ENCODE measurements at places on chromosomes 16 and 17. TPM values are rescaled to one million over a fixed set of nuclear protein-coding genes. Genes with fewer than 3 reads are reported as not detected.

DNA sequence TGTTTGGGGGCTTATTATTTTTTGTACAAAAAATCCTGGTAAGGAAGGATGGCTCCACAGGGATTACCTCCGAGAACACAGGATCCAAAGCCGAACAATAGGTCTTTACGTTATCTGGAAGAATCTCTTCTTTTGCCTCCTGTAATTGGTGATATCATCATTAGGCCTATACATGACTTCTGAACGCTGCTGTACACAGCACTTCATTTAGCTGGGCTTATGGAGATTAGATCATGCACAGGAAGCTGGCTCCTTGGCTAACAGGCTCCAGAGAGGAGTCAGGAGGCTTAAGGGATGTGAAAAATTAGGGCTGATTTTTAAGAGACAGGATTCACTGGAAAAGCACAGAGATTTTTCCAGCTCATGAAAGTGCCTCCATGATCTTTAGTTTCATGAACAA, 54.7 kb downstream of the TANGO6 start:
- no peaks in the 10 kb centered on the region for H3K27me3 ChIP-seq
- peaks cover 8% of the 10 kb centered on the region for H3K36me3 ChIP-seq
- DNase-seq, result no peak

DNA sequence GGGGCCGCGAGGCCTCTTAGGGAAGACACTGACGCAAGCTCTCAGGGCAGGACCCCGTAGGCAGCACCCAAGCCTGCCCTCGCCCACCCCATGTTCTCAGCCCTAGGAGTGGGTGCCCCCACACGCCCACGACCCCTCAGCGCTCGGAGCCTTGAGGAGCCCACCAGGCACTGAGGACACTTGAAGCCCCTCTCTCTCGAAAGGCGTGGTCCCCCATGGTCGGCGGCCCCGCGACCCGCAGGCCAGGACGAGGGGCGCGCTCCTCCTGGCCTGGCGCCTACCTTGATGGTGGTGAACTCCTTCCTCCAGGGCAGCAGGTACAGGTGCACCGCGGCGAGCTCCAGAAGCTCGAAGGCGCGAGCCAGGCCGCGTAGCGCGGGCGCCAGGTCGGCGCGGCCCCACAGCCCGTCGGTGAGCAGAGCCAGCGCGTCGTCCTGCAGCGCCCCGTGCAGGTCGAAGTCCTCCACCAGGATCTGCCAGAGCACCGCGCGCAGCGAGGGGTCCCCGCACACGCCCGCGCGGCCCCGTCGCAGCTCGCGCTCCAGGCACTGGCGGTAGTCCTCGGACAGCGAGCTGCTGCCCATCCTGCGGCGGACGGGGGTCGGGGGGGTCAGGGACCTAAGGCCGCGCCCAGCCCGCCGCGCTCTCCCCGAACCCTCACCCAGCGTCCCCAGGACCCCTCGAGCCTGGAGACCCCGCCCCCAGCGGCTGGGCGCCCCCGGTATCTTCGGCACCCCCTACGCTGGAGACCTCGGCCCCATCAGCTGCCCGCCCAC, 668 bp downstream of the SPATA2L start:
- peak; percentile 65 for DNase-seq
- peaks cover 22% of the 10 kb centered on the region for H3K4me1 ChIP-seq
- peak overlapping the region; percentile 75 for H3K4me3 ChIP-seq
- H3K27ac ChIP-seq, result peak overlapping the region; percentile 63
- no peaks in the 10 kb centered on the region for H3K36me3 ChIP-seq
- H3K27me3 ChIP-seq, result no peaks in the 10 kb centered on the region

The C1QL1 gene
- total RNA-seq, result 0.40 TPM

DNA sequence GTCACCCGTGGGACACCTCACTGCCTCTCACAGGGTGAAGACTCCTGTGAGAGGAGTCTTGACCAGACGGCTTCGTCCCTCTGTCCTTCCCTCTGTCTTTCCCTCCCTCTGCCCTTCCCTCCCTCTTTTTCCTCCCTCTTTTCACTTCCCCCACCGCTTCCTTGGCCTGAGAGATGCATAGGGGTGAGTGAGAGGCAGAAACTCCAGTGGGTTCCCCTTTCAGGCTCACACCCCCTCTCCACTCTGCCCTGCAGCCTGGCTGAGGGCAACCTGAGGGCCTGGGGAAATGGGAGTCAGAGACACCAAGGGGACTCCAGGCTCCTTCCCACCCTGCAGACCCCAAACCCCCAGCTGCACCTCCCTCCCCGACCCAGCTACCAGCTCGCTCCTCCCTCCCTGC, 14.6 kb upstream of the KRT17 start:
- DNase-seq, result no peak
- H3K27me3 ChIP-seq, result no peaks in the 10 kb centered on the region
- H3K36me3 ChIP-seq, result no peaks in the 10 kb centered on the region
- H3K27ac ChIP-seq, result no peak overlapping the region

The MT3 gene
- total RNA-seq, result 1.6 TPM

- H3K27ac ChIP-seq, result no peak overlapping the region
- no peaks in the 10 kb centered on the region for H3K4me1 ChIP-seq
- no peaks in the 10 kb centered on the region for H3K27me3 ChIP-seq
These were observed 26.0 kb downstream of the CEP131 start for GRCh38 chr17:81196505-81197408.

The XYLT1 gene
- total RNA-seq, result 4.5 TPM

DNA sequence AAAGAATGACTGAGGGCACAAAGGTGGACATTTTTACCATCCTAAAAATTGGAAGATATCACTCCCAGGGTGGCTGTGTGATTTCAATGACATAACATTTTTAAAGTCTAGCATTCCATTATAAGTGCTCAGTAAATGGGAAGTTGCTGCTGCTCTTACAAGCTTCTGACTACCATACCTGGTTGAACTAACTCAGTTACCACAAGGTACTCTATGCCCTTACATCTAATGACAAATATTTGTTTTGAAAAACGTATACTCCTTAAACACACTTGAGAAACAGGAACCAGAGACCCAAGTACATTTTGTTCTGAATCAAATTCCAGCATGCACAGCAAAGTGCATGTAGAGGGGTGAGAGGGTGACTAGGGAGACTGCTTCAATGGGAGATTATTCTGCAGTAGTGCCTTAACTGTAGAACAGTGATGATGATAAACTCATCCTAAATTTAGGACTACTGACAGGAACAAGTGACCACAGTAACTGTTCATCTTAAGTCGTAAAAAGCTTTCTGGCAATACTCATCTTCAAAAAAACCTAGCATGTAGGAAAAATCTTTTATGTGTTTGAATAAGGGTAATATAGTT, 83.5 kb downstream of the KANSL1 start:
- H3K4me1 ChIP-seq, result peaks cover 74% of the 10 kb centered on the region
- DNase-seq, result no peak
- H3K36me3 ChIP-seq, result peaks cover 3% of the 10 kb centered on the region
- no peaks in the 10 kb centered on the region for H3K27me3 ChIP-seq

The GPRC5B gene
- total RNA-seq, result 0.22 TPM

The ITGAX gene
- total RNA-seq, result 2.9 TPM

- no peak for DNase-seq
- no peaks in the 10 kb centered on the region for H3K27me3 ChIP-seq
- H3K36me3 ChIP-seq, result no peaks in the 10 kb centered on the region
- no peak overlapping the region for H3K27ac ChIP-seq
These were observed 26.9 kb upstream of the TENT4B start for GRCh38 chr16:50126183-50126582.

DNA sequence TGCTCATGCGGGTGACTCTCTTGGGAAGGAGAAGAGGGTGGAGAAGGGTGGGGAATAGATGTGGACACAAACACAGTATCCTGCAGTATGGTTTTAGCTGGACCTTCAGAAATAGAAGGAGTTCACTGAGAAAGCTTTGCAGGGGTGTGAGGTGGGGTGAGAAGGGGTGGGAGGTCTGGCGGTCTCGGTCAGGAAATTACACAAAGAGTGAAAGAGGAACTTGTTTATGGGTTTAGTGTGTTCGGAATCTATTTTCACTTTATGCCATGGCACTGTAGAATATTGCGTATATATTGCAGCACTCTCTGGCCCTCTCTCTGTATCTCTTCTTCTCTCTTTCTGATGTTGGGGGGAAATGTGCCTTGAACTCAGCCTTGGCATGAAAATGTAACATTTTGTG, 148.2 kb upstream of the GOT2 start:
- no peaks in the 10 kb centered on the region for H3K36me3 ChIP-seq
- peaks cover 7% of the 10 kb centered on the region for H3K27me3 ChIP-seq
- no peak overlapping the region for H3K4me3 ChIP-seq
- H3K27ac ChIP-seq, result no peak overlapping the region
- DNase-seq, result no peak

The CCL16 gene
- not detected for total RNA-seq

The TBC1D3C gene
- total RNA-seq, result not detected

The ZNF18 gene
- total RNA-seq, result 8.2 TPM

GRCh38 chr16:88102597-88102996, 151.4 kb downstream of the BANP start:
- H3K36me3 ChIP-seq, result no peaks in the 10 kb centered on the region
- no peak overlapping the region for H3K27ac ChIP-seq
- H3K4me3 ChIP-seq, result no peak overlapping the region
- H3K4me1 ChIP-seq, result peaks cover 1% of the 10 kb centered on the region
- H3K27me3 ChIP-seq, result peaks cover 16% of the 10 kb centered on the region

DNA sequence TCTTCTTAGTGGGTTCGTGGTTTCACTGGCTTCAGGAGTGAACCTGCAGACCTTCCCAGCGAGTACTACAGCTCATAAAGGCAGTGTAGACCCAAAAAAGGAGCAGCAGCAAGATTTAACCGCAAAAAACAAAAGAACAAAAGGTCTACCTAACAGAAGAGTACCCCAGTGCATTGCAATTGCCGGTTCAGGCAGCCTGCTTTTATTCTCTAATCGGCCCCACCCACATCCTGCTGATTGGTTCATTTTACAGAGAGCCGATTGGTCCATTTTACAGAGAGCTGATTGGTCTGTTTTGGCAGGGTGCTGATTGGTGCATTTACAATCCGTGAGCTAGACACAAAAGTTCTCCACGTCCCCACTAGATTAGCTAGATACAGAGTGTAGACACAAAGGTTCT, 2.0 kb upstream of the ARRB2 start:
- H3K4me1 ChIP-seq, result peaks cover 48% of the 10 kb centered on the region
- H3K27me3 ChIP-seq, result no peaks in the 10 kb centered on the region
- peak overlapping the region; percentile 44 for H3K27ac ChIP-seq
- peak overlapping the region; percentile 62 for H3K4me3 ChIP-seq
- peak; percentile 80 for DNase-seq

DNA sequence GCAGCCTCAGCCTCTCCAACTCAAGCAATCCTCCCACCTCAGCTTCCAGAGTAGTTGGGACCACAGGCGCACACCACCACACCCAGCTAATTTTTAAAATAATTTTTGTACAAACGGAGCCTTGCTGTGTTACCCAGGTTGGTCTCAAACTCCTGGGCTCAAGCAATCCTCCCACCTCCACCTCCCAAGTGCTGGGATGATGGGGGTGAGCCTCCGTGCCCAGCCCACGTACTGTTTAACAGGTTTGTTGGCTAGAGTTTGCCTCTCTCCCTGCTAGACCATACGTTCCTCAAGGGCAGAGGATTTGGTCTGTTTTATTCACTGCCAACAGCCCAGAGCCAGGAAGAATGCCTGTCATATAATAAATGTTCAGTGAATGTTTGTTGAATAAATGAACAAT, 26.6 kb downstream of the SOCS1 start:
- H3K27me3 ChIP-seq, result no peaks in the 10 kb centered on the region
- H3K36me3 ChIP-seq, result no peaks in the 10 kb centered on the region
- DNase-seq, result no peak
- H3K4me3 ChIP-seq, result no peak overlapping the region
- peak overlapping the region; percentile 20 for H3K27ac ChIP-seq

The G6PC1 gene
- not detected for total RNA-seq

GRCh38 chr16:102060-102855, 24.2 kb downstream of the MPG start:
- DNase-seq, result no peak
- H3K27me3 ChIP-seq, result no peaks in the 10 kb centered on the region
- peaks cover 2% of the 10 kb centered on the region for H3K4me1 ChIP-seq
- peaks cover 24% of the 10 kb centered on the region for H3K36me3 ChIP-seq

DNA sequence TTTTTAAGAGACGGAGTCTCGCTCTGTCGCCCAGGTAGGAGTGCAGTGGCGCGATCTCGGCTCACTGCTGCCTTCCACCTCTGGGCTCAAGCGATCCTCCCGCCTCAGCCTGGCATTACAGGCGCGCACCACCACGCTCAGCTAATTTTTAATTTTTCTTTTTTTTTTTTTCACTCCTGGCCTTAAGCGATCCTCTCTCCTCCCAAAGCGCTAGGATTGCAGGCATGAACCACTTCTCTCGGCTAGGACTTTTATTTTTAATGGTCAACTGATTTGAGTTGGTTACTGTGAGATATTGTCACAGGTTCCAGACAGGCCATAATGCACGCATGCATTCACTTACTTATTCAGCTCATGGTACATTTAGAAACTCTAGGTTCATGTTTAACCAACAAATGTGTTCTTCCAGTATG, 888 bp downstream of the PIGW start:
- H3K27ac ChIP-seq, result peak overlapping the region; percentile 96
- peaks cover 34% of the 10 kb centered on the region for H3K36me3 ChIP-seq
- peak overlapping the region; percentile 98 for H3K4me3 ChIP-seq
- peaks cover 48% of the 10 kb centered on the region for H3K4me1 ChIP-seq
- no peak for DNase-seq
- H3K27me3 ChIP-seq, result no peaks in the 10 kb centered on the region

- peaks cover 30% of the 10 kb centered on the region for H3K4me1 ChIP-seq
- peak; percentile 33 for DNase-seq
- H3K4me3 ChIP-seq, result peak overlapping the region; percentile 83
- peaks cover 38% of the 10 kb centered on the region for H3K36me3 ChIP-seq
These were observed 716 bp downstream of the TK1 start for GRCh38 chr17:78185981-78186691.

DNA sequence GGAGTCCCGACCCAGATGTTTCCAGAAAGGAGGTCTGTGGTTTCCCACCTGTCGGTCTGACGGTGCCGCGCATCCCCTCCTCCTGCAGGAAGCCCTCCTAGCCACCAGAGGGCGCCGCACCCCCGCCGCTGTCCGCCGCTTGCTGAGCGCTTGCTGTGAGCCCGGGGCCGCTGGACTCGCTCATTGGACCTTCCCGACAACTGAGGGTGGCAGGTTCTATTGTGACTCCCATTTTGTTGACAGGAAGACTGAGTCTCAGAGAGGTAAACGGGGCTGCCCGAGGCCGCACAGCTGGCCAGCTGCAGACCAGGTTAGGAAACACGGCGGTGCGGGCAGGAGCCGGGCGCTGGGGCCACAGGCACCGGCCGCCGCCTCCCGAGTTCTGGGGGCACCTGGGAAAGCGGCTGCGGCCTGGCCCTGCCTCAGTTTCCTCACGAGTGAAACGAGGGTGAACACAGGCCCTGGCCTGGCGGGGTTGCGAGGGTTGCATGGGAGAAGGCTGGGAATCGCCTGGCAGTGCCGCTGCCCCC, 191.1 kb upstream of the CIBAR2 start:
- H3K27me3 ChIP-seq, result no peaks in the 10 kb centered on the region
- H3K4me3 ChIP-seq, result peak overlapping the region; percentile 71
- H3K27ac ChIP-seq, result no peak overlapping the region
- peak; percentile 88 for DNase-seq
- no peaks in the 10 kb centered on the region for H3K36me3 ChIP-seq
- H3K4me1 ChIP-seq, result peaks cover 43% of the 10 kb centered on the region

- H3K27me3 ChIP-seq, result no peaks in the 10 kb centered on the region
- H3K36me3 ChIP-seq, result no peaks in the 10 kb centered on the region
- no peak for DNase-seq
- no peak overlapping the region for H3K4me3 ChIP-seq
- no peaks in the 10 kb centered on the region for H3K4me1 ChIP-seq
These were observed 98.1 kb downstream of the CDH11 start for GRCh38 chr16:65023802-65024201.

Data from activated naive CD4-positive, alpha-beta T cell treated with anti-CD3 and anti-CD28 coated beads for 36 hours (primary cell).